ENCODE measurements at places on chromosomes 11 and 22. TPM values are rescaled to one million over a fixed set of nuclear protein-coding genes. Genes with fewer than 3 reads are reported as not detected.

- no peak for DNase-seq
These were observed 69.1 kb downstream of the LDLRAD3 start for GRCh38 chr11:36012979-36013378.

DNA sequence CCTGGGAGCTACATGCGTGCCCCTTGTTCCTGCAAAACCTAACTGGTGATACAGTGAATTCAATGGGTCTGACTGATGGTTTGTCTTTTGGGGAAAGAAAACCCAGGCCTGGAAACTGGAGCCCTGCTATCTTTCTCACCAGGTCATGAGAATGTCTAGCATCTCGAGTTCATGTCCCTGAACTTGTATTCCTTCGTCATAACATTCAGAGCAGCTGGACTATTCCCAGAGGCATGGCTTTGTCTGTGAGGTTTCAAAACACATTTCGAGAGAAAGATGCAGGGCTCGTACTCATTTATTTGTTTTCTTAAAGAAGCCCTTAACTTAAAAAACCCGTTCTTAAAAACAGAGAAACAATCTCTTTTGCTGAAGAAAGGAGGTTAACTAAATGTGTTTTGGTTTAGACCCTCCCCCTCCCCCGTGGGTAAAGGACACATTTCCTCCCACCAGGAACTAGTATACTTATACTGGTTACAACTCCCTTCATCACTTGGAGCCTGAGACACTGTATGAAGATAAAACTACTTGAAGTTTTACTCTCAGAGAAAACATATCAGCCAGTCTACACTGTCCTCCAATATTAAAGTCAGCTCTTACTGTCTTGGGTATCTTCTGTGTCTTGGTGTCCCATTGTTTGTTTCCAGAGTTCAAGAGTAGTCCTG lies 43.2 kb downstream of the ME3 start:
- no peak for DNase-seq

DNA sequence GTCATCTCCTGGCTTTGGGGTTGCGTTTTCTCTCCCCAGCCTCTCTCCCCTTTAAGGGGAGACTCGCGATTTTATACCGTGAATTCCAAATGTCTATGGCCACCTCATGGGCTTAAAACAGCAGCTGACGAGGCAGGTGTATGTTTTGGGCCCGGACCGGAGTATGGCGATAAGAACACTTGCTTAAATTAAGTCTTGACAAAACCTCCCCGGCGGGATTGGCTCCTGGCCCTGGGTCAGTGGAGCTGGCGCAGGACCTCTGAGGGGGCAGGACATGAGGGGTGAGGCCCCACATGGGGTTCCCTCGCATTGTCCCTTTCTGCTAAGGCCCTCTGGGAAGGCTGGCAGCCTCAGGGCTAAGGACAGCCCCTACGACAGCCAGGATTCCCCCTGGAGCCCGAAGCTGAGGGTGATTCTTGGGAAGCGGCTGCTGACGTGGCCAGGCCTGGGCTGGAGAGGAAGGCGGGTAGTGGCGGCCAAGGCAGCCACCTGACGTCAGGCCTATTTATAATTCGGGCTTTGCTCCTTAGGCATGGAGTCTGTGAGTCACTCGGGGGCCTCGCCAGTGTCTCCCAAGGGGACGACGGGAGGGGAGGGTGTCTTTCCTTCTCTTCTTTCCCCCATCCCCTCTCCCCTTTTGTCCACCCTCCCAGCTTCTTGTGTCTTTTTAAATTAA lies 12.7 kb downstream of the MYO18B start:
- DNase-seq: no peak

DNA sequence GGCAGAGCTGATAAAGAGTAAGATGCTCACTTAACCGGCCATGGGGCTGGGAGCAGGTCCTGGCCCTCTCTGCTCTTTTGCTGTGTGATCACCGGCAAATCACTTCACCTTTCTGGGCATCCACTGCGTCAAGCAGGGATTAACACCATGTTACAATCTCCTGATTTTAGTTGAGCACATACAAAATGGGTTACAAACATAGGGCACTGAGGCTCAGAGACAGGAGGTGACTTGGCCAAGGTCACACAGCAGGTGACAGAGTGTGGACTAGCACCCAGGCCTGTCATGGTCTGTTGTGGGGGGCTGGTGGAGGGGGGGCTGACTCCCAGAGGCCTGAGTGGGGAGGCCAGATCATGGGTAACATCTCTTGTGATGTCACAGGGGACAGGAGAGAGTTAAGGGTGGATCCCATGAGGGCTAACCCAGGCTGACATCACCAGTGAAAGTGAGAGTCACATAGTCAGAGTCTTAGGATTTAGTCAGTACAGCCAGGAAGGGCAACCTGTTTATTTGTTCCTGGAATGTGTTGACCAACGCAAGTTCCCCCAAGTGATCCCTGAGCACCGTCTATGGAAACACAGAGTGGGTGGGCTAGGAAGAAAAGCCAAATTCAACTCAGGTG lies 27.8 kb downstream of the GDPD5 start:
- DNase-seq: no peak

DNA sequence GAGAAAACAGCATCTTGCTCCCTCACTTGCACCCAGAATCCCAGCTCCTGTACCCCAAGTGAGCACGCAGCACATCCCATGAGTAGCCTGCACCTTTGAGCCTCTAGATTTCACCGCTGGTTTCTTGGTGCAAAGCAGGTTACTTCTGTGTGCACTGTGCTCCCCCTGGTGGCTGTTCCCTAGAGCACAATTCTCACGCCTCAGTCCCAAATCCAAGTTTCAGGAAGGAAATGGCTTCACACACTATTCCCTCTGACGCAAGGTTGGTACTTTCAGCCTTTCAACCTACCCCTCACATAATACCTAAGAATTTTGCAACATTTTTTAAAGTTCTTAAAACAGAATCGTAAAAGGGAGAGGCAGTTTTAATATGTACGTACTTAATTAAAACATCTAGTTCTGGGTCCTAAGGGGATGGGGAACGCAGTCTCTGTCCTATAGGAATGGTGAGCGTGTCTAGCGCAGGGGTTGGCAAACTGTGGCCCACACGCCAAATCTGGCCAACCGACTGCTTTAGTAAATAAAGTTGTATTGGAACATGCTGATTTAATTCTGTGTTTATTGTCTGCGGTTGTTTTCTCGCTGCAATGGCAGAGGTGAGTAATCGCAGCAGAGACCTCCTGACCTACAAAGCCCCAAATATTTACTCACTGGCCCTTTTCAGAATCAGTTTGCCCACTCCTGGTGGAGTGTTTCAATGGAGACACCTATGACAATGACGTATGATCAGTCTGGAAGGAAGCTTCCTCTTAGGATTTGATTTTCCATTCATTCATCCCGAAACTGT lies 27.5 kb downstream of the DHCR7 start:
- no peak for DNase-seq

CARNS1 gene
- total RNA-seq: 0.66 TPM

All from breast epithelium (tissue), 4 donors.